ENCODE measurements at places on chromosomes 3 and 15.

GRCh38 chr3:68972358-68972979 is 40.1 kb upstream of the TAFA4 start:
- no peak for DNase-seq

GRCh38 chr3:127774647-127775046 is 47.7 kb downstream of the MGLL start:
- no peak for DNase-seq

- DNase-seq, result no peak
These were observed 53.7 kb downstream of the TP53BP1 start for GRCh38 chr15:43439268-43439667.

- no peak for DNase-seq
These were observed 319.8 kb upstream of the LRRFIP2 start for GRCh38 chr3:37494216-37494615.

- DNase-seq, result no peak
These were observed 41.5 kb downstream of the CP start for GRCh38 chr3:149180057-149180573.

DNA sequence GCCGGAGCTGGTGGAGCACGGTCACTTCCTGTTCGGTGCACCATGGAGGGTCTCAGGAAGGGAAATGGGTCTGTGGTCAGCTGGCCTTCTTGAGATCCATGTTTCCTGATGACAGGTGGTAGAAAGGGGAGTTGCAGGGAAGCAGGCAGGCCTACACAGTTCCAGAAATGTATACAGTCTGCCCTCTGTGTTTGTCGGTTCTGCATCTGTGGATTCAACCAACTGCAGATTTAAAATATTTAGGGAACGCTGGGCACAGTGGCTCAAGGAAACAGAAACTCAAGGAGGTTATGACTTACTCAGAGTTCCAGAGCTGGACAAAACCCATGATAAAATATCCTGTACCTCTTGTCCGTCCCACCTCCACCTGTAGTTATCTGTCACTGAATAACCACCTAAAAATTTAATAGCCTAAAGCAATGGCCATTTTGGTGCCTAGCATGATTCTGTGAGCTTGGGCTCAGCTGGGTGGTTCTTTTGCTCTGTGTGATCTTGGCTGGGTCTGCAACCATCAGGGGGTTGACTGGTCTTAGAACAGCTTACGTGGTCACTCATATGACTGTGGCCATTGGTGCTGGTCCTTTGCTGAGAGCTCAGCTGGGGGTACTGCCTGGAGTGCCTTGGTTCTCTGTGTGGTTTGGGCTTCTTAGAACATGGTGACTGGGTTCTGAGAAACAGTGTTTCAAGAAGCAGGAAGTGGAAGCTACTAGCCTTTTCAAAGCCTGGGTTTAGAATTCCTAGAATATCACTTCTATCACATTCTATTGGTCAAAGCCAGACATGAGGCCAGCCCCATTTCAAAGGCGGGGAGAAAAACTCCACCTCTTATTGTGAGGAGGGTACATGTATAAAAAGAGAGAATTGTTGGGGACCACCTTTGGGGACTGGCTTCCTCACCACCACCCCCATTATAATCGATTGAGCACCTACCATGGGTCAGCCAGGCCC is 239.7 kb upstream of the BHLHE40 start:
- DNase-seq, result no peak

GRCh38 chr3:110903771-110904519 is 167.7 kb upstream of the NECTIN3 start:
- DNase-seq, result no peak

- no peak for DNase-seq
These were observed 209.1 kb downstream of the NR1D2 start for GRCh38 chr3:24154013-24154695.

GRCh38 chr15:74156678-74157411 is 16.7 kb upstream of the ISLR start:
- peak; percentile 54 for DNase-seq

GRCh38 chr15:83955806-83956265 is 279.7 kb upstream of the GOLGA6L4 start:
- DNase-seq, result no peak

GRCh38 chr3:99601515-99601914 is 36.9 kb upstream of the COL8A1 start:
- no peak for DNase-seq

DNA sequence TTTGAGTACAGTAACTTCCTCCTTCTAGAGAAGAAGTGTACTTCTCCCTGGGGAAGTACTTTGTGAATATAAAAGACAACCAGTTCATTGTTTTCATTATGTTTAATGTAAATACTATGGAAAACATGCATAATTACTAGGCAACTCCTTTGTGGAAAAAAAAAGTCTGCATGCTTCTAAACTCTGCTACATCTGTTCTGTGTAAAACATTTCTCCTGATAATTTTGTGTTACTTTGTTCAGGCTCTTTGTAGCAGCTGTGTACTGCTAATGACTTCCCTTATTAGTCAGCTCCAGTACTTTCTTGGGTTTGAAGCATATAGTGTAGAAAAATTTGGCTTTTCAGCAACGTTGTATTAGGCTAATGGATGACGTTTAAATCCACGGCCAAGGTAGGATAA is 111.6 kb downstream of the FEZF2 start:
- DNase-seq, result no peak

- DNase-seq, result no peak
These were observed 652.5 kb downstream of the EDEM1 start for GRCh38 chr3:5840056-5840455.

DNA sequence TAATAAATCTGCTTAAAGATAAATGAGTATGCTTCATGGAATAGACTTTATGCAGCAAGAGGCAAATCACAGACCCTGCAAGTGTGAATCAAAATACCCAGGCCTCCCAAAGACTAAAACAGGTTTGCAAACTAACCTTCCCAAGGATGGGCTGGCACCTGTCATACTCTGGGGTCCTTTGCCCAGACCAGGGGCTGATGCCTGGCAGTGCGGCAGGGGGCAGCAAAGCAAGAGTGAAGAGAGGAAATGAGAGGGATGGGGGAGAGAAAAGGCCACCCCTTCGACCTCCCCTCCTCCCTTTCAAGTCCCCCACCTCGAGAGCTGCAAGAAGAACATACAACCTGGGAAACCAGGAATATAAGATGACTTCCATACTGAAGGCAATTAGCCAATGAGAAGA is 31.8 kb downstream of the XXYLT1 start:
- DNase-seq, result no peak

DNA sequence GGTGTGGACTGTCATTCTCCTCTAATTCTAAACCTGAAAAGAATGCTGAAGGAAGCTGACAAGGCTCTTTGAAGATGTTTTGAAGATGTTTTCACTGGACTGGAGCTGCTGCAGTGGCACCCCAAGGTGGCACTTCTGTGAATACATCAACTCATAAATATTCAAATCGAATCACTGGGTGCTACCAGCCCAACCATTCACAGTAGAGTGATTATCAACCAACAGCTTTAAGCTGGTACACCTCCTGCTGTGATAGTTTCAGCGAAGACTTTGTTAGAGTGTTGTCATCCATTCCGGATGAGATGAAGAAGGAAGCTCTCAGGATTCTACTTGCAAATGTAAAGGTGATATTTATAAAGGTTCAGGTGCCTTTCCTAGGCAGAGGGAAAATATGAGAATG is 106.6 kb downstream of the LSAMP start:
- DNase-seq, result no peak

GRCh38 chr3:150739200-150739863 is 23.6 kb downstream of the SIAH2 start:
- DNase-seq, result no peak

DNA sequence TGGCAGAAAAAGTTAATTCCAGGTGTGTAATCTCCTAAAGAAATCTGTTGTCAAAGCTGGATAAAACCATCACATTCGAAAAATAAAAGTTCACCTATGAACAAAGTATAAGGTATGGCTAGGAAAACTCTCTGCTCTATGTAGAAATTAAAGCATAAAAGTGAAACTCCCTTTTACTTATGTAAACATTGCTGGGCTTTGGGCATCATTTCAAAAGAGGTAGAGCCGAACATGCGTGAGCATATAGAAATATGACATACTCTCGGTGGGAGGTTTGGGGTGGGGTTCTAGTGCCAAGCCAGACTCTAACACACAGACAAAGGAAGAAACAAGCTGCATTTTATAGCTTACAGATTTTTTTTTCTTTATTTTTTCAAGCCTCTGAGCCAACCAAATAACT is 306.8 kb upstream of the ATP11B start:
- peak; percentile 69 for DNase-seq

GRCh38 chr15:47610736-47611135 is 106.6 kb upstream of the SEMA6D start:
- no peak for DNase-seq

- no peak for DNase-seq
These were observed 48.7 kb downstream of the FGF7 start for GRCh38 chr15:49471733-49472132.

- DNase-seq, result no peak
These were observed 44.9 kb downstream of the APBA2 start for GRCh38 chr15:28930476-28931291.

GRCh38 chr3:52025453-52025852 is 29.8 kb upstream of the RPL29 start:
- no peak for DNase-seq

GRCh38 chr15:67104510-67104909 is 39.1 kb downstream of the SMAD3 start:
- no peak for DNase-seq

GRCh38 chr3:38878646-38879045 is 62.6 kb upstream of the SCN10A start:
- DNase-seq, result no peak

DNA sequence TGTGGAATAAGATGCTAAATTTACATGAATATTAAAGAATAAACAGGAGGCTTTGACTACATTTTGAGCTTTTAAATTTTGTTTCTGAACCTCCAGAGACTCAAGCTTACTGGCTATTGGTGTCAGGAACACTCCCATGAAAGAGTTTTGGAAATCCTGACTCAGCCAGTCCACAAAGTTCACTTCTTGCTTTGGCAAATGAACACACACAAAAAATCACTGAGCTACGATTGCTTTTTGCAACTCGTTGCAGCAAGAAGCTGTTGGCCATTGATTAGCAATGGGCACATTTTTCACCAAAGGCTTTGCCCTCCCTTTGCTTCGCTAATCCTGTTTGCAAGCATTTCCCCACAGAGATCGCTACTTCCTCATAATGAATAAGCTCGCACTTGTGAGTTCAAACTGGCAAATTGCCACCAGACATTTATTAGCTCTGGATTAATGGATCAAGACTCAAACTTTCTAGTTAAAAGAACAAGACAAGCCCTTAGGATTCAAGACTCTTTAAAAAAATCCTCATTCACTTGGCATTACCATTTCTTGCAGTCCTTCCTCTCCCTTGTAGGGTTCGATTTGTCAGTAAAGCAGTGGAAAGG is 343.2 kb upstream of the ONECUT1 start:
- no peak for DNase-seq

- no peak for DNase-seq
These were observed 2.2 kb upstream of the SENP2 start for GRCh38 chr3:185583925-185584324.

DNA sequence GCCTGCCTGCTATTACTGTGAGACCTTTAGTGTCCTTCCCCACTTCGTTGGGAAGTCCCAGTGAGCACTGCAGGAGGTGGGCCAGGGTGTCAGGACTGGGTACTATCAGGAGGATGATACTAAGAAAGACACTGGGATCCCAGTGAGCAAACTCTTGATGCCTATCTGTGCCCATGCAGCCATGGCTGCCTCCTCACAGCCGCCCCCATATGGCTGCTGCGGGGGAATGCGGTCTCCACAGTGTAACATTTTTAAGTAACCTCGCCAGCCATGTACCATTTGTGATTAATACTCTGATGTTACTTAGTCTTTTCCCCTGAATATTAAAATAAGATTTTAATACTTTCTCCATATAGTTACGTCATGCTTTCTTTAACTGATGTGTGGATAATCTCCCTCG is 312.2 kb downstream of the RYR3 start:
- no peak for DNase-seq

DNA sequence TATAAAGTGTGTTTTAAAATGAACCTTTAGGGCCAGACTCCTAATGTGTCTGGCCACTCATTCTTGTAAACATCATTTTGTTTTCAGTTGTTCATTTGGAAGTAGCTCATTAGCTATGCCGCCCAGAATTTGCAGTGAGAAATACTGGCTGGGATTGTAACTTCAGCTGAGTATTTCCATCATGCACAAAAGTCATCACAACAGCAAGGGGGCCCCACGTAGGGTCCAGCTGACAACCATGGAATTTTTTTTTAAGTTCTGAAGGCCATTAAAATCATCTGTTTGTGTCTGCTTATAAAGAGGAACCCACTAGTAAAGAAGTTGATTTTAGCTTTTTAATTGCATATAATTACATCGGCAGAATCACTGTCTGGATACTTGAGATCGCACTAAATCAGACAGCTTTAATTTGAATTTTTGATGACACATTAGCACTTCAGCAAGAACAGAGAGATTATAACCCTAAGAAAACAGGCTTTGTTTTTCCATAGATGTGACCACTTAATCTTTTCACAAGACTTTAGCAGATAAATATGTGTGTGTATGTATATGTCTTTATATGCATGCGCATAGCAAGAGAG is 46.3 kb upstream of the SKOR1 start:
- DNase-seq, result no peak

DNA sequence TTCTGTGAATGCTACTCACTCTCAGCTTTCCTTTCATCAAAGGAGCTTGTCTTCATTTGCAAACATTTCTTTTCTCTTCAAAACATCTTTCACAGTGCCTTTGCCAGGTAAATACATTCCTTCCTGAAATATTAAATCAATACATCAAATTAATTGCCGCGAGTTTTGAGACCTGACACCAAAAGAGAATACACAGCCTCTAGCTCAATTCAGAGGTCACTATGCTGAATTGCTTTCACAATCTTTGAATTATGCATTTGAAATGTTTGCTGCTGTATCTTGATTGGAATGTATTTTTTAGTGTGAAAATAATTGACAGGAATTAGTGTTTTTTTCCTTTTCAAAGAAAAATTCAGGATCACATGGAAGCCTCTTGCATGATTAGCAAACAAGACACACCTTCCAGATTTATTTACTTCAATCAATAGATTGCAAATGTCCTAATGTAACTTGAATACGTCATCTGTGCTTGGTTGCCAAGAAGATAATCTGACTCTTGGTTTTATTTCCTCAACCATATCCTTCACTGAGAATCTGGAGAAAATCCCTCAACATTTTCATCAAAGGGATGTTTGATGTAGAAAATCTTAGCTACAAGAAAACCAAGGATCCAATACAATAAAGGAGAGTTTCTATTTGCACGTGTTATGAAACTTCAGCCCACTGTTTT is 83.6 kb downstream of the KCNH8 start:
- DNase-seq, result no peak

- no peak for DNase-seq
These were observed 4.4 kb downstream of the ALPK3 start for GRCh38 chr15:84821501-84822021.

DNA sequence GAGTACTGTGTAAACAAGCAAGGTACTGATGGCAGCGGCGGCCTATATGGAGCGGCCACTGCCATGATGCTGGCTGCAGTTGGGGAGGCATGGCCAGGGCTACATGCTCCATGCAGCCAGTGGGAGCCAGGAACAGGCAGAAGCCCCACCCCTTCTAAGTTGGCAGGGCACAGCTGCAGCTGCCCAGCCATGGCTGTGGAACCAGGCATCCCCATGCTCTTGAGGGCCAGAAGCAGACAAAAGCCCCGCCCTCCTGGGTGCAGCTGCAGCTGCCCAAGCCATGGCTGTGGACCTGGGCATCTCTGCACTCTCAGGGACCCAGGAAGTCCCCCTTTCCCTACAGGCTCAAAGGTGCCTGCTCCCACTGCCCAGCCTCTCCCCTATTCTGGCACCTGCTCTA is 150.9 kb downstream of the FMN1 start:
- no peak for DNase-seq

- no peak for DNase-seq
These were observed 238.7 kb upstream of the HES1 start for GRCh38 chr3:193897288-193897687.
